ENCODE measurements at places on chromosomes 6 and 20.

DNA sequence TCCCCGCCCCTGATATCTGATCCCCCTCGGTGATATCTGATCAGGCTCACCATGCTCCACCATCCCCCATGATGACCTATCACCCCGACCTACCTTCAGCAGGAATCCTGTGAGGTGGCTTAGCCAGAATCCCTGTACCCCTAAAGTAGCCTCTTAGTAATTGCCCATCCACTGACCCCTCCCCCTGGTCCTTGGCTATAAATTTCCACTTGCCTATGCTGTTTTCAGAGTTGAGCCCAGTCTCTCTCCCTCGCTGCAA lies 177.5 kb upstream of the GGTLC1 start:
- DNase-seq, result no peak

- DNase-seq, result no peak
Measured at GRCh38 chr6:73743556-73743955, 47.6 kb downstream of the CD109 start.

DNA sequence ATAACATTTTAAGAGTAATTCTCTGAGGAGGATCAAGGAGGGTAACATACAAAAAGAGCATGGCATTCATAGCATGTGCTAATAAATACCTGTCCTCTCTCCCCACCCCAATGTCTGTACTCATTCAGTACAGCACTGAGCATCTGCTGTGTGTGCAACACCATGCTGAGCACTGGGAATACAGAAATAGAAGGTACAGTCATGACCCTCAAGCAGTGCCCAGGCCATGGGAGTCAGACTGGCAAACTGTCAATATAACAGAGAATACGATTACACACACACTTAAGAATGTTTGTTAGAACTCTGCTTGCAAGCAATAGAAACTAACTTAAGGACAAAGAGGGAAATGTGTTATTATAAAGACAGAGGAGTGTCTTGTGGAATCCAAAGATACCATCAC lies 24.7 kb upstream of the ZFAND3 start:
- no peak for DNase-seq

DNA sequence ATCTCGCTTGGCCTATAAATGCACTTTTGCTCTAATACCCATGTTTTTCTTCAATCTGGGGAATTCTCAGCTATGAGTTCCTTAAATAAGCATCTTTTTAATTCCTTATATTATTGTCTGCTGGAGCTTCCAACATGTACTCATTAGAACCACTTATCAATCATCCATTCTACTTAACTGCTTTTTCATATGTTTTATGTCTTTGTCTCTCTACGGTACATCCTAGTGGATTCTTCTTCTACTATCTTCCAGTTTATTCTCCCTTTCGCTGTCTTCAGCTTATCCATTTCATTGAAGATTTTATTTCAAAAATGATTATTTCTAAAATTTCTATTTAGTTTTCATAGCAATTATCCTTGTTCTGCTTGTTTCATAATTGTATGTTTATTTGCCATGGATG lies 12.4 kb upstream of the ZSCAN16 start:
- no peak for DNase-seq

GRCh38 chr20:58619077-58619863 lies 31.8 kb upstream of the STX16 start:
- DNase-seq, result no peak

- DNase-seq, result no peak
Measured at GRCh38 chr6:31791324-31792089, 4.0 kb downstream of the VARS1 start.

GRCh38 chr20:58213121-58213520 lies 15.3 kb downstream of the ANKRD60 start:
- DNase-seq, result no peak

GRCh38 chr6:2782356-2782708 lies 17.1 kb downstream of the WRNIP1 start:
- DNase-seq, result no peak

GRCh38 chr20:41057999-41058673 lies 29.5 kb downstream of the TOP1 start:
- DNase-seq, result no peak

DNA sequence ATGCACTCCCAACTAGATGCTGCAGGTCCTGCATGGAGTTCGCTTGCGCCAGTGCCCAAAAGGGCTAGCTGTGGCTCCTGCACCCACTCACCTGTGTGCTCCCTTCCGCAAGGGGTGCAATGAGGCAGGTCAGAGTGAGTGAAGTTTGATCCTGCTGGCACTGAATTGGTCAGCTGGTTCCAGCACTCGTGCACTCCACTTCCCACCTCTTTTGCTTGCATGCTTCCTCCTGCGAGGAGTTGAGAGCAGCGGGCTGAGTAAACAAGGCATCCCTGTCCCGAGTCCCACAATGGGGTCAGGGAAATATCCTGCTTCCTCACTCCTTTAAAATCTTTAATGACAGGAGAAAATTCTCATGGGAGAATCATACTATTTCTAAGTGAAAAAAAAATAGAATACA lies 86.2 kb downstream of the LCA5 start:
- no peak for DNase-seq

GRCh38 chr20:62595491-62595890 lies 46.8 kb upstream of the SLCO4A1 start:
- no peak for DNase-seq

- DNase-seq, result no peak
Measured at GRCh38 chr6:128107682-128108081, 206.8 kb upstream of the THEMIS start.

DNA sequence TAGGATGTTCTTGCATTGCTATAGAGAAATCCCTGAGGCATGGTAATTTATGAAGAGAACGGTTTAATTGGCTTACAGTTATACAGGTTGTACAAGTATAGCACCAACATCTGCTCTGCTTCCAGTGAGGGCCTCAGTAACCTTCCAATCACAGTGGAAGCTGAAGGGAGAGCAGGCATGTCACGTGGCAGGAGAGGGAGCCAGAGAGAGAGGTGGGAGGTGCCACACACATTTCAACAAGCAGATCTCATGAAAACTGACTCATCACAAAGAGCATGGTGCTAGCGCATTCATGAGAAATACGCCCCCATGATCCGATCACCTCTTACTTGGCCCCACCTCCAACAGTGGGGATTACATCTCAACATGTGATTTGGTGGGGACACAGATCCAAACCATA lies 871.2 kb downstream of the TFAP2A start:
- DNase-seq, result no peak

- DNase-seq, result no peak
Measured at GRCh38 chr6:141925001-141925400, 207.7 kb upstream of the GJE1 start.

GRCh38 chr6:6346427-6347023 lies 26.1 kb upstream of the F13A1 start:
- no peak for DNase-seq

DNA sequence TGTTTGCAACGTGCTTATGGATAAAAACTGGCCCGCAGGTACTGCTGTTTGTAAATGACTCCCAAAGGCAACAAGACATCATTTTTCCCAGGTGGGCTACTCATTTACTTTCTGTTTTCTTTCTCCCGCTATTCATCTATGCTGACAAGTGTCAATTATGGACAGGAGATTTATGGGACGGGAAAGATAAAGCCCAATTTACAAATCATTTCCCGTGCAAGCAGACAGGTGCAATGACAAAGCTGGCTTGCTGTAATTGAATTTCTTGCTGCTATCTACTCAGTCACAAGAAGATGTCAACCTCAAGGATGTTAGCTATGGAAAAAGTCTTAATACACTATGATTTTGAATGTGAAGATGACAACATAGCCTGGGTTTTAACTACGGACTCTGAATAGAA lies 125.5 kb downstream of the EPHA7 start:
- DNase-seq, result no peak

- no peak for DNase-seq
Measured at GRCh38 chr20:58237318-58238132, 9.1 kb upstream of the ANKRD60 start.

GRCh38 chr20:62820208-62820961 lies 3.5 kb downstream of the COL9A3 start:
- DNase-seq, result no peak

GRCh38 chr6:21887231-21888185 lies 294.0 kb downstream of the SOX4 start:
- no peak for DNase-seq

DNA sequence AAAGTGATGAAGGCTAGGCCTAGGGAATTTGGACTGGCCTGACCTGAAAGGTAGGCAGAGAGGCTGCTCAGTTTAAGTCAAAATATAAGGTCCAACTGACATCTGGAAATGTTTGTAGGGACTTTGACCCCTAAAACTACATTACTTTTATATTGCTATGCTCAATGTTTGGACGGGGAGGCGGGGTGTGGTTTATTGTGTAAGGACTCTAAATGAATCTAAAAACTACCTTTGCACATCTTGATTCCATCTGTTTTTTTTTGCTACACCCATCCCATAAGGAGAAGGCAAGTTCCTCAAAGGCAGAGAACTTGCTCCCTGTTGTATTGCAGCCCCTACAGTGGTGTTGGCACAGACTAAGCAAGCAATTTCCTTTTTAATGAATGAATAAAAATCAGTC lies 227.1 kb downstream of the HACE1 start:
- DNase-seq, result no peak

GRCh38 chr20:63333241-63333836 lies 27.8 kb downstream of the CHRNA4 start:
- no peak for DNase-seq

DNA sequence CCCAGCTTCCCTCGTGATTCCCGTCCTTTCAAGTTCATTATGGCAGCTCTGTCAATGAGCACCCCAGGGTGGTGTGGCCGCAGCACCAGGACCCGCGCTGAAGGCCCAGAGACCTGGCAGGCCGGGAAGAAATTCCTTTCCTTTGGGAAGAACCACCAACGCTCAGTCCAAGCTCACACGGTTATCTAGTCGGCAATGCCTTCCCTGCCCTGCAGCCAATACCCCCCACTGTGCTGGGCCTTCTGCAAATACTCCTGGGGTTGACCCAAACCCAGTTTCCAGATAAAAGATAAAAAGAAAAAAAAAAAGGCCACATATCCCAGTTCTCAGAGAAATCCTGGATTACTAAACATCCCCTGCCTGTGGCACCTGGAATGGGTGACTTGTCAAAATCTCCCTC lies 28.7 kb downstream of the PXDC1 start:
- DNase-seq, result no peak

DNA sequence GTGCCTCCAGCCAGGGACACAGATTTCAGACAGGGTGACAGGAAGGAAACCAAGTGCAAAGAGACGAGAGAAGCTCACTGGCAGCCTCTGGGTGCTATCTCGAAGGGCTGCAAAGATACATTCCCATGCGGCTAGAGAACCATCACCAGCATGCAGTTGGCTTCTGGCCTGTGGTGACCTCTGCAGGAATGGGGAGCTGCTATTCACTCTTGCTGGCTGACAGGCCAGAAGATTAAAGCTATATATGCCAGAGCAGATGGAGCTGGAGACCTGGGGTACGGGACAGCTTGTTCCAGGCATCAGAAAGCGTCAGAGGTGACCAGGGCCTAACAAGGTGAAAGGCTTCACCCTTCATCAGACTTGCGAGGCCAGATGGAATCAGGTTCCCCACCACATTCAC lies 20.0 kb downstream of the MAP1LC3A start:
- no peak for DNase-seq

DNA sequence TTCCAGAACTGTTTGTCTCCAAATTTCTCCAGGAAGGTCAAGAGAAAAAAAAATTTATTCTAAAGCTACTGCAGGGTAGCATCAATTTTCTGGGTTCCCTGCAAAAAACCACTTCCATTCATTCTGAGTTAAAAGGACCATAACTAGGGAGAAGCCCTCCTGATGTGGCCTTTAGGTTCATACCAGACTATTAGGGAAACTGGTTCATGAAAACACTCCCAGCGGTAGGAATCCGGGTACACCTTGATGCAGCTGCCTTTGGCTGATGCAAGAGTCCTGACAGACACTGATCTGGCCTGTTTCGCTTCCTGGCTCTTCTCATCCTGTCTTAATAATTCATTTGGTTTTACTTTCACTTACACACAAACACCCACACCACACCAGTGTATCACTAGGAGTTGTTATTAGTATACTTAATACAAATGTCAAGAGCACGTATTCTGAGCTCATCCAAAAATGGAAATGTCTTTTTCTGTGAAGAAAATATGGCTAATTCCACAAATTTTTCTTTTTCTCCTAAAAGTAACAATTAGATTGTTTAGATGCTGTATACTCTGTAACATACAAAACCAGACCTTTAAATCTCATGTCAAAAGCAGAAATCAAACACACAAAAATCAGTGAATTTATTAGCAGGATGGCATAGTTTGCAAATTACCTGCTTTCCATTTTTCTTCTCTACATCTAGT lies 38.4 kb upstream of the ARHGAP18 start:
- peak; percentile 30 for DNase-seq

DNA sequence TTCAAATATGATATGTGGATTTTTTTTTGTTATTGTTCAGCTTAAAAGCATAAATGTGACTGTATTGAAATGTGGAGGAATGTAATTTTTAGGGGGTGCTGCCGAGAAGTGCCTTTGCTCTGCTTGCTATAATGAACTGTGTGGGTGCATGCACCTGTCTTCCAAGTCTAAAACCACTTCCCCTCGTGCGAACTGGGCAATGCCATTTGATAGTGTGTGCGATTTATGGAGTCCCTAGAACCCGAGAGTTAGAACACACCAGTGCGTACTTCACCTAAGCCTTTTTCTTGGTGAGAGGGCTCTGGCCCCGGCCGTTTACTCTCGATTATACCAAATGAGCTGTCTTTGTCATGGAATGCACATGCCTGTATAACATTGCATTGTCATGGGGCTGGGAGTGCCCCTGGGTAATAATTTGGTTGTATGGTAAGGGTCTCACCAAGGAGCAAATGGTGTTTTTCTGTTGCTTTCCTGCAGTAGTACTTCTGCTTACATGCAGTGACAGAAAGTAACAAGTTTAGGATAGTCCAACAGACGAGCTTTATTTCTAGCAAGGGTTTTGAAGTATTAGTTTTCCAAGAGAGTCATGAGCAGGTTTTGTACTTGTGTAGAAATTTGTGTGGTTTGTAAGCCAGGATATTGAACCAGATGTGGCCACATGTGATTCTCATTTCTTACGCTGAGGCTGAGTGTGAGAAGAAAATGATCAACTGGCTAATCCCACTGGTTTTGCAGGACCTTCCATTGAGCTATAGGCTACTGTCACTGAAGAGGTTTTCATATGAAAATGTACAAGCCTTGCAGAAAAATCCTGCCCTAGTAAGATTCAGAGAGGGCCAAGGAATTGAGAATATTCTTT lies 172.4 kb downstream of the DTNBP1 start:
- no peak for DNase-seq

- DNase-seq, result no peak
Measured at GRCh38 chr6:25366903-25367545, 87.8 kb downstream of the CARMIL1 start.

- DNase-seq, result peak; percentile 65
Measured at GRCh38 chr6:127515794-127516661, 3.1 kb downstream of the MTCL3 start.
